Progenitor cell of endocrine pancreas (in vitro differentiated cells): ENCODE measurements at places on chromosomes 12 and 14.

DNA sequence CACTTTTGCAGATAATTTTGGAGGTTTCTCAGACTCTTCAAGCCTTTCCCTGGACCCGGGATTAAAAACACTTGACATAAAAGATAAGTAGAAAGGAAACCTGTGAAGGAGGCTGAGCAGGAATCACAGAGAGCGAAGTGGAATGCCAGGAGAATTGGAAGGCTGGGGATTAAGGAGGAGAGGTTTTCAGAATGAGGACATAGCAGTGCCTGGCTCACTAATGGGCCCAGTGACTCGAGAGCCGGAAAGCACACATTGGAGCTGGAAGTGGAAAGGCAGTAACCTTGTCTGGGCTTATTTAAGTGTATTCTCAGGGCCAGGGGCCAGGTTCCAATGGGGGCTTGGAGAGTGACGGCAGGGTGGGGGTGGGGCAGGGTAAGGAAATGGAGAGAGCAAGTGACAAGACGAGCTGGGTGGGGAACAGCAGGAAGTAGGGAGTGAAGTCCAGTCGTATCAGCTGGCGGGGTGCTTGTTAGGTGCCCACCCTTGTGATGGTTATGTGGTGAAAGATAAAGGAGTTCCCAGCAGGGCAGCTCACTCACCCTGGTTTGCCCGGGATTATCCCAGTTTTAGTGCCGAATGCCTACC is 13.1 kb downstream of the EVL start:
- DNase-seq, result no peak

DNA sequence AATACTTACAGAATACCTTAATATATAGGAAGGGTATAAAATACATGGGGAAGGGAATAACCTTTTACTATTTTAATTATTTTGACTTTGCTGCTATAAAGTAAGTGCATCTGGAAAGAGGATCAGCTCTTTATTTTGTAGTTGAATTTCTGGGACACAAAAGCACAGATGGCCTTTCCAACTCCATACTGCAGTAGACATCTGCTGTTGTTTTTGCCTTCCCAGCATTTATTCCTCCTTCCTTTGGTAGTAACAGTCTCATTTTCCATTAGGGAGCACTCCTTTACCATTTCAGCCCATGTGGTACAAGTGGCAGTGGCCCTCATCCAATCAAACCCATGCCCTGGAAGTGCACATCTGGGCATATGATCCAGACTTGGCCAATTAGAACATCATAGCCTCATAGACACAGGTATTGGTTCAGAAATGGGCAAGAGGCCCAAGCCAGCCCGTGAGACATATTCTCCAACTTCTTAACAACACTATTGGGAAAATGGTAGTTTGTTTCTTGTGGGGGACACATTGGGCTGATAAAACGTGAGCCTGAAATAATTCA is 64.8 kb upstream of the YARS2 start:
- no peak for DNase-seq

DNA sequence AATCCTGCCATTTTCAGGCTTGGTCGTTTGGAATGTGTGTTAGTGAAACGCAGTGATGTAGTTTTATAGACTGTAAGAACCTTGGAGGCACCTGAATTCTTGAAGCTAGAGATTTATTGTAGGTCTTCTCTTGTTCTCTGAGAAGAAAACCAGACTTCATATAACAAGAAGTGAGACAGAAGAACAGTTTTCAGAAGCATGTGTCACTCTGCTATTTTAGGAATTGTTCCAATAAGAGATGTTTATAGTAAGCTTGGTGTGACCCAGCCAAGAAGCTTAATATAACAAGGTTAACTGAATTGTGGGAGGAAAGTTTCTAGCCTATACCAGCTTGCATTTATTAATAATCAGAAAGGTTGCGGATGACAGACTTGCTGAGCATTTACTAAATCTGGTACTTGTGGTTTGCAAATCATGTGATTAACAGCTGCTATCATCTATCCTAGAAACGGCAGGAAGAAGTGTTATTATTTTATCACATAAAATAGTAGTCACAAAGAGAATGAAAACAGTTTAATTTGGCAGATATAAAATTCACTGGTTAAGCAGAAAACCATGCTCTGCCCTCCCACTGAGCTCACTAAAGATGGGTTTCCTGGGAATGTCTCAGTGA is 49.2 kb upstream of the BCAT1 start:
- DNase-seq, result no peak

DNA sequence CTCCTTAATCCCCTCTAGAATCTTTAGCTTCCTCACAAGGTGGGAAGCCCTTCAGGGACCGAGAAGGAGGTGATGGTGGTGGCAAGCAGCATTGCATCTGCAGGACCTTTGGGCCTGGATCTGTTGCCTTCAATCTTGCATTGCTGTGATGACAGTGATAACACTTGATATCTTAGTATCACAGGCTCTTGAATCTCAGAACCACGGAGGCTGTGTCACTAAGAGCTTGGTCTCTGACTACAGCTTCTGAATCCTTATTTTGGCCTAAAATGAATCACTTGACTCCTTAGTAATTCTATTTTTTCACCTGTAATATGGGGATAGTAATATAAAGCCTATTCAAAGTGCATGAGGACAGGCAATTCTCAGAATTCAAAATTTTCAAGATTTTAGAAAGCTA is 8.9 kb upstream of the AMN1 start:
- no peak for DNase-seq

DNA sequence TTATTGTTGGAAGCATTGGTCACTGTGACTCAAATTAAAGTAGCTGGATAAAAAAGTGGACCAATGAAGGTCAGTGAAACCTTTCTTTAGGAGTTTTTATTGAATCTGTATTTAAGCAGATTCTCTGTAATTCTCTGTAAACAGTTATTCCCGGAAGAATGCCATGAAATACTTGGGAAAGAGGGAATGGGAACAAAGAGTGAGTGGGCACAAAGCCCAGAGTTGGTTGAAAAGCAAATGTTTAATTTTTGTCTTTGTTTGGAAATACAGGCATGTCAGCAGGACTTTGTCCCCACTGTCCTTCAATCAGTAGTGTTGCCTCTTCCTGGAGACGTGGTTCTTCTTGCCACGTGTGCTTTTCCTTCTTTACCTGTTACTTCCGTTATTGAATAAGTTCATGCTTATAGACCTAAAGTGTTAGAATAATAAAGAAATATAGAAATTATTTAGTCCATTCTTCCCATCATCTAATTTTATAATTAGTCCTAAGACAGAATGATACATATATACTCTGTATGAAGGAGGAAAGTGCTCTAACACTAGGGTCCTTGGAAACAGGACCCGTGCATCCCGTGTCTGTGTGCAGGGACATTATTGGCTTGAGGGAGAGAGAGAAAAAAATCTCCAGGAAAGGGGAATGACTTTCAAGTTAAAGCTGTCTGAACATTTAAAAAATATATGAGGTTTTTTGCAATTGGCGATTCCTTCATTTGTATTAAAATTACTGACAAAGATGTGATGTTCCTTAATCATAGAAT is 2.0 kb upstream of the ANG start:
- no peak for DNase-seq

GRCh38 chr12:104423273-104423672 is 33.5 kb upstream of the CHST11 start:
- DNase-seq, result no peak

DNA sequence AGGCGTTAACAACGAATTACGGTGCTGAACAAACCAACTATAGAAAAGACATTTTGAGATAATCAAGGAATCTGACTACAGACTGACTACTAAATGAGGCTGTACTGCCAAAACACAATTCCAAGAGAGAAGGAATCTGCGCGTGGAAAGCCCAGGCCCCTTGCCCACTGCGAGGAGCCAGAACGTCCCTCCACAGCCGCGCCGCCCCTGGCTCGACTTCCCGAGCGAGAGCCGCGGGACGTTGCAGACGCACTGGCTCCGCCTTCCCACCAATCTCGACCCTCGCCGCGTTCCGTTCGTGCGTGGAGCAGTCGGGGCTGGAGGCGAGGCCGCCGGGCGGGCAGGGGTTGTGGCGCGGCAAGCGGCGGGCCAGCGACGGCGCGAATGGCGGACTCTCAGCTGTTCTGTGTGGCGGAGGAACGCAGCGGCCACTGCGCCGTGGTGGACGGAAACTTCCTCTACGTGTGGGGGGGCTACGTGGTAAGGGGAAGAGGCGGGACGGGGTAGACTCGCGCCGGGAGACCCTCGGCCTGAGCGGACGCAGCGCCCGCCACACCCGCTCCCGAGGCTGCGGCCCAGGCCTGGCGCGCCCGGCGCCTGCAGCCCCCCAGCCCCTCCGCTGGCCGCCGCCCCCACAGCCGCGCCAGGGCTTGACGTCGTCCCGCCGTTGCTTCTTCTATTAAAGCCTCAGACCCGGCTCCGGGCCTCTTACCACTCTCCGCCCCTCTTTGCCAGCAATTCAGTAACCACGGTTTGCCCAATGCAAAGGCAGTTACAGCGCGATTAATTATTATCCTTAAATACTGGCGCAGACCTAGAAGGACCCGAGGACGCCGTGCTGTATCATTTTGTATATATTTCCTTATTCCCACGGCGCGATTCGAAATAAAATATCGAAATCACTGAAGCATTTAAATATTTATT is at the start of gene KLHDC1:
TSS of gene KLHDC1 (plus strand) at position 310 of the 924 bp plus-strand sequence. CDS start at position 385, 75 bp downstream.
- peak; percentile 52 for DNase-seq

- DNase-seq, result no peak
These were observed 213.1 kb downstream of the CHST11 start for GRCh38 chr12:104669851-104670337.

- DNase-seq, result no peak
These were observed 228.5 kb downstream of the PTPRO start for GRCh38 chr12:15550793-15551192.

DNA sequence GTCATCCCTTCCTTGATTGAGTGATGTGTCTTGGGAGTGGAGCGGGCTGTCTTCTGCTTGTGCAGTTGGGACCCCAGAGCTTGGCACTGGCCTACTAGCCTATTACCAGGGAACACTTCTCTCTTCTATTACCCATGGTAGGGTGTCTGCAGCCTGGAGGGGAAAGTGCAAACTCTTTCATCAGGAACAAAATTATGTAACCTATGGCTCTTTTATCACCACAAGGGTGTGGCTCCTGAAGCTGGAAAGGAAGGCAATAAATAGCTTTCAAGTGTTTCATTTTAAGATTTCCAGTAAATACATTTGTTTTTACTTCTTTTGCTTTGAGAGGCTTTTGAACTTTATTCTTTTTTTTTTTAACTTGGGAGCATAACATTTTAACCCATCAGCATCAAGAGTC is 349.7 kb upstream of the FAR2 start:
- no peak for DNase-seq

- no peak for DNase-seq
These were observed 6.3 kb downstream of the GON7 start for GRCh38 chr14:93200553-93200952.

GRCh38 chr12:4271717-4272423 is 1.7 kb upstream of the CCND2 start:
- DNase-seq, result peak; percentile 72

GRCh38 chr14:68506645-68507419 is 286.0 kb downstream of the ZFP36L1 start:
- DNase-seq, result no peak

GRCh38 chr12:32559434-32559833 is 119.7 kb upstream of the DNM1L start:
- no peak for DNase-seq

GRCh38 chr12:16515666-16516065 is 90.3 kb downstream of the LMO3 start:
- DNase-seq, result no peak
